Suprapubic skin (tissue), 4 donors: ENCODE measurements at places on chromosomes 11 and 22. TPM values are rescaled to one million over a fixed set of nuclear protein-coding genes. Genes with fewer than 3 reads are reported as not detected.

- no peak for DNase-seq
Observed at GRCh38 chr11:6746086-6746618, 25.6 kb downstream of the OR2AG2 start.

DNA sequence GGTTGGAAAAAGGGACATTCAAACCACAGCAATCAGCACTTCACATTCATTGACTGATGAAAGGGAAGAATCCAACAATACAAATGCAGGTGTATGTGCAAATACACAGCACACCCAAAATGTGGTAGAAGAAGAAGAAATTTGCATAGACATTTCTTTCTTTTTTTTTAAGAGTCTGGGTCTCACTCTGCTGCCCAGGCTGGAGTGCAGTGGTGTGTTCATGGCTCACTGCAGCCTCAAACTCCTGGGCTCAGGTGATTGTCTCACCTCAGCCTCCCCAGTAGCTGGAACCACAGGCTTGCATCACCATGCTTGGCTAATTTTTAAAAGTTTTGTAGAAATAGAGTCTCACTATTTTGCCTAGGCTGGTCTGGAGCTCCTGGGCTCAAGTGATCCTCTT is 21.9 kb downstream of the CARS1 start:
- DNase-seq, result no peak

DNA sequence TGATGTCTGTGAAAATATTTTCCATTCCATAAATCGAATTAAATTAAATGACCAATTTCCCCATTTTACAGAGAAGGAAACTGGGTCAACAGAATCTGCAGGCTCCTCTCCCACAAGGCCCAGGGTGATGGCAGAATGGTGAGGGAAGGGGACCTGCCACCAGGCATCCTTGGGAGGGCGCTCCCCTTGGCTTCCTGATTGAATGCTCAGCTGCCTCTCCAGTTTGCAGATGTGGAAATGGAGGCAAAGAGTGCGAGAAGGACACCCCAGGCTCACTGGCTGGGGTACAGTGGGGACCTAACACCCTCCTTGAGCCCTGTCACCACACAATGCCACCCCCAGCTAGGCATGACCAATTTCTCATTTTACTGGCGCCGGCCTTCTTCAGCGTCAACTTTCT is 28.5 kb upstream of the CSNK1E start:
- peak; percentile 56 for DNase-seq

DNA sequence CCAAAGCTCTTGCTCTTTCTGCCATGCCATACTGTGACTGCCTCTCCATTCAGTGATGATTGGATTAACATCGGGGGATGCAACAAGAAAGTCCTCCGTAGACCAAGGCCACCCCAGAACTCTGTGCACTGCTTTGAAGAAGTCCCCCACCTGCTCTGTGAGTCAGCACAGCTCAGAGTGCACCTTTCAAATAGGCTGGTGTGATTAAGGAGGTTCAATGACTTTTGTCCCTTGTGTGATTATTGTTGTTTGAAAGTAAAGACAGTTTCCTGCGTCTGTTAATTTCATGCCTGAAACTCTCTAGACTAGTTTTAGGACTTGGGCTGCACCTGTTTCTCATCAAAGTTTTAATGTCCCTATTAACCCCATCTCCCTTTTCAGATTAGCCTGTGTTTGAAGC is 33.0 kb upstream of the DBX1 start:
- no peak for DNase-seq

GRCh38 chr11:122424636-122425035 is 230.9 kb upstream of the UBASH3B start:
- DNase-seq, result no peak

- DNase-seq, result no peak
Observed at GRCh38 chr11:122265981-122266380, 150.0 kb upstream of the BLID start.

The OTOG gene
- not detected for total RNA-seq

- DNase-seq, result no peak
Observed at GRCh38 chr11:87463486-87464102, 425.9 kb downstream of the TMEM135 start.

DNA sequence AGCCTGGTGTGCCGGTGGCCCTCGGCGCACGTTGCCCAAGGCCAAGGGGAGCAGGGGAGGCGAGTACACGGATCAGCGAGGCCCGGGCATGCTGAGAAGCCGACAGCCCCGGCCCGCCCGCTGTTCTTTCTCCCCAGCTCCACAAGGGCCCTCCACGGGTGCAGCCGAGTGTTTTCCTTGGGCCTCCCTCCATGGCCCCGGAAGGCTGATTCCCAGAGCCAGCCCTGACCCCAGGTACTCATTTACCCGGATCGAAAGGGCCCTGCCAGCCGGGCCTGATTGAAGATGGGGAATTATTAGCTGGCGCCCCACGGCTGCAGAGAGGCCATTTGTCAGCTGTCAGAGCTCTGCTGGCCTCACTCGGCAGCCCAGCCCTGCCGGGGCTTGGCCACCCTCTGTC is 53.1 kb downstream of the WNT7B start:
- no peak for DNase-seq

The ARHGAP20 gene
- total RNA-seq, result 2.1 TPM

DNA sequence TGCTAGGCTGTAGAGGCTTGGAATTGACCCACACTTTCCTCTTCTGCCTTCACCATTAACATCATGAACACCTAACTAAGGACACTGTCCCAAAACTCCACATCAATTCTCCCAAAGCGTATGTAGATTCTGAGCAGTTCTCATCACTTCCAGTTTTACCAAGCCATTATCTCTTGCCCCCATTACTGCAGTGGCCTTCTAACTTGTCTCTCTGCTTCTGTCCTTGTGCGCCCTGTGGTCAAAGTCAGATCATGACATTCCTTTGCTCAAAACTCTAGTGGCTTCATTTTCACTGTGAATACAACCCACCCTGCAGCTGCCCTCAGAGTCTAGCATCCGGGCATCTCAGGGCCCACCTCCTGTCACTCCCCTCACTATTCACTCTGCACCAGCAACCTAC is 13.1 kb upstream of the TOP3B start:
- no peak for DNase-seq

DNA sequence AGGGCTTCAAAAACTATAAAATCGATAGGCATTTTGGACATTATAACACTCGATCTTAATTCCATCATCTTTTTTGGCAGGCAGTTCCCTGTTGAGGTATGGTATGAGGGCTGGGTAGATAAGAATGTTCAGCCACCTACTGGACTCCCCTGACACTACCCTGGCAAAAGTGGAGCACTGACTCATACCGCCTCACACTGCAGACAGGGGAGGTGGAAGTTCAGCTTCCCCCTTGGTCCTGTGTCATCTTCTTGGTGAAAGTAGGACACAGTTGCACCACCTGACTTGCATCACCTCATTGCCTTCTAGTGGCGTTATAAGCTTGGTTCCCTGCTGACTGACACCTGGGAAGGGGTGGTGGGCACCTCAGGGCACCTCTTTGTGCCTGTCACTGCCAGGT is 30.4 kb downstream of the PAAF1 start:
- no peak for DNase-seq

- no peak for DNase-seq
Observed at GRCh38 chr11:8025816-8026215, 38.7 kb downstream of the EIF3F start.

GRCh38 chr11:28383456-28383855 is 275.3 kb downstream of the METTL15 start:
- DNase-seq, result no peak

DNA sequence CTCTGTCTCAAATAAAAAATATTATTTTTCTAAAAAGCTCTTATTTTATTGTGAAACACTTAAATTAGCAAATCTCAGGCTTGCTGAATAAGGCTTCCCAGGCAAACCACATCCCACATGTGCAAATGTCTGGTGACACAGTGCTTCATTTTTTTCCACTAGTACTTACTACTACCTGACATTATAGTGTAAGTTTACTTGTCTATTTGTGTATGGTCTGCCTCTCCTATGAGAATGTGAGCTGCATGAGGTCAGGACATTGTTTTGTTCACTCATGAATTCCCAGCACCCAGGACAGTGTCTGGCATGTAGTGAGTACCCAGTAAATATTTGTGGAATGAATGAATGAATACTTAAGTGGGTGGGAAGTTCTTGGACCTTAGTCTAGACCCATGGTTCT is 103.1 kb downstream of the PTPRJ start:
- DNase-seq, result no peak

The RAB36 gene
- total RNA-seq, result 2.7 TPM

GRCh38 chr11:45405916-45406670 is 120.0 kb upstream of the SYT13 start:
- DNase-seq, result no peak

The PPP6R2 gene
- 65.7 TPM for total RNA-seq

DNA sequence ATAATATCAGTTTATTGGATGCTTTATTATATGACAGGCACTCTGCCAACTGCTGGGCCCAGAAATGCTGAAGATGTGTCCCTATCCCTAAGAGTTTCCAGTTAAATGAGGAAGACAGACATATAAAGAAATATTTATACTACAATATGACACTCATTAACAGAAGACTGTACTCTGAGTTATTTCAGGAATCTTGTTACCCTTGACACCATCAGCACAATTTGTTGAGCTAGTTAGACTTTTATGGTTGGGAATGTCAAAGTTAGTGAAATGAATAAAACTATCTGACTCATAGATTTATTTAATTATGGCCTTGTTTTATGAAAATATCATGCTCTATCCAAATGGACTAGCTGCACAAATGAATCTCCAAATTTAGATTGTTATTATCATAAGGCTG is 25.6 kb upstream of the MSANTD4 start:
- no peak for DNase-seq

GRCh38 chr22:22103078-22103875 is 120.7 kb upstream of the TOP3B start:
- DNase-seq, result no peak

The BRSK2 gene
- total RNA-seq, result not detected

The OR10D3 gene
- not detected for total RNA-seq

The SLC6A5 gene
- total RNA-seq, result not detected

GRCh38 chr22:42192547-42192946 is 61.9 kb upstream of the CYP2D6 start:
- DNase-seq, result no peak

- DNase-seq, result no peak
Observed at GRCh38 chr11:94781837-94782236, 13.7 kb downstream of the AMOTL1 start.

DNA sequence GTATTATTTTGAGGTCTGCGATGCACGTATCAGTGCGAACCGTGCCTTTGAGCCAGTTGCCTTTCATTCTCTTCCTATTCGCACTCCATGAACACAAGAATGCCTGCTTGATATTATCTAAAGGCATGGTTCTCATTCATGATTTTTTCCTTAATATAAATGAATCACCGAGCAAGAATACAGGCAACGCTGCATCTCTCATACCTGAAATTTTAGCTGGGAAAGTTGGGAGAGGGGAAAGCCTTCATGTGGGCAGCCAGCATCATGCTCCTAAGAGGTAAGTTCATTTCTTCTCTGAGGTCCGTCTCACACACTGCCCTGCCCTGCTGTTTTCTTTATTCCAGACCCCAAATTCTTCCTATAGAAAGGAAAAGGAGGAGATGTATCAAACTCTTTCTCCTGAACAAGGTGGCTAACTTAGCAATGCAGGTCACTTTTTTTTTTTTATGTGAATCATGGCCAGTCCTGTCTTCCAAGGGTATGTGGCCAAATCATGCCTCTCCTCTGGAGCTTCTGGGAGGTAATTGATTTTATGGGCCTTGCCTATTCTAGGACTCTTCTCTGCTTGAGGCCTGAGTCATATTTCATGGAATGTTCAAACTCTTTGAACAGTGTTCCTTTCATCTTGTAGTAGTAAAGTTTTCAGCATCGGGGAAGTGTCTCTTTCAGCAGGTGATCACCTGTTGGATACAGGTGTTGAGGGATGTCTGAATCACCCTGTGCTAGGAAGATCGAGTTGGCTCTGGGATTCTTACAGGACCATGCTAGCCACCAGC is 3.2 kb downstream of the GLB1L2 start:
- no peak for DNase-seq

DNA sequence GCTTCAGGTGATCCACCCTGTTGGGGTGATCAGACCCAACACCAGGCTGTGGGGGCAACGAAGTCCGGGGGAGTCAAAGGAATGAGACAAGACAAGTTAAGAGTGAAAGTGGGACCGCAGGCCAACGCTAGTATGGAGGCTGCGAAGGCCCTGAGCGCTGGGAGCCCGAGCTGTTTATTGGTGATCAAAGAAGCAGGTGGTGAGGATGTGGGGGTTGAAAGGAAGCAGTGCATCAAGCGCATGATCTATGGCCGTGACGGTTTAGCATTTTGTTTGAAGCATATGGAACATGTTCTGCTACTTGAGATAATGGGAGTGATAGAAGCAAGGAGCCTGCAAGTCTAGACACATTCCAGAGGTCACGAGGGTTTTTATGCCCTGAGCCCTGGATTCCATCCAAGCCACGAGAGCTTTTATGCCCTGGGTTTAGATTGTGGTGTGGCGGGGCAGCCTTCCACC is 49.5 kb downstream of the MCHR1 start:
- DNase-seq, result no peak

DNA sequence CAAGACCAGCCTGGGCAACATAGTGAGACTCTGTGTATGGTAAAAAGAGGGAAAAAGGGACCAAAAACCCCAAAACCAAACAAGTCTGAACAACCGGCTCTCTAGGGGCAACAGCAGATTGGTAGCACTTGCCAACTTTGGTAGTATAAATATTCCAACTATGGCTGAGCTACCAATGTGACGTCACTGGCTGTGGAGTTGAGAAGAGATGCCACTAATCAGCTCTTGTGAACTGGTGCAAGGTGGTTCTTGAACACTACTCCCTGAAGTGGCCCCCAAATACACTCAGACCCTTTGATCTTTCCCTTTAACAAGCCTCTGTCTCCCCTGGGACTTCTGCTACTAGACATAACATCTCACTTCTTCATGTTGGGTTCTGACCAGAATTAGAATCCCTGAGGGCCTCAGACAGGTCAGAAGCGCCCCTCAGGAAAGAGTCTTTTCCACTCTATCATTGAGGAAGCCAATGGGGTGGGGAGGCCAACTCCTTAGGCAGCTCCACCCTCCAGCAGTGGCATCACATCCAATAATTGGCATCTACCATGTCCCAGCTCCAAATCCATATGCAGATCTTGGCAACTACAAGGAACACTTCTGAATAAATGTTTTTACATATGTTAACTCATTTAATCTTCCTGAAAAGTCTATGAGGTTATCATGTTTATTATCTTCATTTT is 49.2 kb downstream of the RPL27A start:
- DNase-seq, result no peak

DNA sequence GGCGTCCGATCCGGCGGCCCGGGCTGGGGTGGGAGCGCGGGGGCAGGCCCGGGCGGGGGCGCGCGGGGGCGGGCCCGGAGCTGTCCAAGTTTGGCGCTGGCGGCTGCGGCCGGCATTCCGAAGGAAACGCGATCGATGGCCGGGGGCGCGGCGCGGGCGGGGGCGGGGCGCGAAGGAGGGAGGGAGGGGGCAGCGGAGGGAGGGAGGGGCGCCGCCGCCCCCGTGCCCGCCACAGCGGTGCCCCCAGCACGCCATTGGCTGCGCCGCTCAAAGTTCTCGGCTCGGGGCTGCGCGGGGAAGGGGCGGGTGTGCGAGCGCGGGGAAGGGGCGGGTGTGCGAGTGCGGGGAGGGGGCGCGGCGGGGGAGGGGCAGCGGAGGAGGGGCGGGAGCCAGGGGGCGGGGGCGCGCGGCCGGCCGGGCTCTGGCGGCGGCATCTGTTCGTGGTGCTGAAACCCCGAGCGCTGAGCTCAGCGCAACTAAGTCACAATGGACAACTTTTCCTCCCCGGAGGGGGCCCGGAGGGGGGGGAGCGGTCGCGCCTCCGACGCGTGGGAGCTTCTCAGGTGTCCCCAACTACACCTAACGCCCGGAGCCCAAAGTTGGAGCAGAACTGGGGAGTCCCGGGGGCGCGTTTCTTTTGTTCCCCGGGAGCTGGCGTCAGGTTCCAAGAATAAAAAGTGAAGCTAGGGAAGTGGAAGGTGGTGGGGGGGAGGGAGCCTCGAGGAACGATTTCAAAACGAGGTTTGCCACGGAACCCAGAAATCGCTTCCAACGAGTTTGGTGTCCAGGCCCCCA is 2.2 kb downstream of the PHF21B start:
- no peak for DNase-seq
